ENCODE measurements at places on chromosomes 6 and 20. TPM values are rescaled to one million over a fixed set of nuclear protein-coding genes. Genes with fewer than 3 reads are reported as not detected.

NHLRC1 gene
- not detected for total RNA-seq

IMPG1 gene
- total RNA-seq: not detected

GPX6 gene
- total RNA-seq: not detected

EGFL8 gene
- total RNA-seq: 11.4 TPM

MLN gene
- total RNA-seq: not detected

LY6G6F gene
- total RNA-seq: not detected

EEF1A2 gene
- 0.84 TPM for total RNA-seq

TRIM10 gene
- not detected for total RNA-seq

TNFRSF6B gene
- not detected for total RNA-seq

TINAG gene
- total RNA-seq: not detected

BTBD3 gene
- 1.5 TPM for total RNA-seq

TP53TG5 gene
- 0.15 TPM for total RNA-seq

ULBP1 gene
- 1.2 TPM for total RNA-seq

GSTA3 gene
- total RNA-seq: not detected

Measured in activated CD8-positive, alpha-beta memory T cell treated with anti-CD3 and anti-CD28 coated beads, Interleukin-2, amount 10 ng/mL, durations not matched to agents 7 days and 5 days (primary cell).